ENCODE measurements at places on chromosomes 4 and X.

DNA sequence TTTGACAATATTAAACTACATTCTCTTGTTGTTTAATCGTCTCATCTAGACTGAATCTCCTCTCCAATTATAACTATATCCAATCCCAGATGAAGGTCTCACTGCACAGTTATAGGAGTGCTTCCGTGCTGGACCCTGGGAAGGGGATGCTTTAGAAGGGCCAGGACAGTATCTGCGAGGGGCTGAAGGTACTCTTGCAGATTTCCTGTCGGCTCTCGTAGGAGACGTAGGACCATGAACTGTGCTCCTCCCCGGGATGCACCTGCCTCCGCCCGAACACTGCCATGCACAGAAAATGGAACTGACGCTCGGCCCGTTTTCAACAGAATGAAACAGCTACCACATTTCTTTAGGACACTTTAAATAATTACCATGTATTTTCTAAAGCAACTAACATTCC, 39.4 kb downstream of the FAT1 start:
- no peak for DNase-seq

DNA sequence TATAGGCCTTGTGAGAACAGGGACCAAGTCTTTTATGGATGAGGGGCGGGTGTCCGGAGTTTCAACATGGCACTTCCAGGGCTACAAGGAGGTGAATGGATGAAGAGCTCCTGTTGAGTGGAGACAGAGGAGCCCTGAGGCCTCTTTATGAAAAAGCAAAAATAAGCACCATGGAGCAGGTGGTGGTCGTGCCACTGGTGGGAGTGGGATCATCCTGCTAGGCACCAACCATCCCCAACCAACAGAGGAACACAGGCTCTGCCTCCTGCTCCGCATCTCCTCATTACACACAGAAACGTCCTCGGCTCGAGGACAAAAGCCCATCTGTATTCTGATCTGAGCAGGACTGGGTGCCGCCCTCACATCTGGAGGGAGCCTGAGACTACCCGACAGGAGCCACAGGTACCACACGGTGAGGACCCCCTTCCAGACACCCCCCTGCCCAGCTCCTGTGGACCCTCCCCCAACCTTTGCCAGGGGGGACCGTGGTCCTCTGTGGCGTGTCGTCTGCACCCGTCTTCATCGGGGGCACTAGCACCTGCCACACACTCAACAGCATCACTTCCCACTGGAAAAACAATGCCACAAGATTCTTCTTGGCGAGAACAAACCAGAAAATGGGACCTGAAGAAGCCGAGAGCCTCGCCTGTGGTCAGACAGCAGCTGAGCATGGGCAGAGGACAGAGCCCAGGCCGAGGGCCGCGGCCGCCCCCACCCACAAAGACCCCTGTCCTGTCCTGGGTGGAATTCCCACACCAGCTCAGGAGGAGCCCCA, 3.9 kb upstream of the PDE6B start:
- DNase-seq = no peak

- DNase-seq = peak; percentile 59
Measured at GRCh38 chr4:157014621-157015591, 43.3 kb upstream of the PDGFC start.

GRCh38 chr4:106062452-106062875, 167.2 kb downstream of the NPNT start:
- DNase-seq = no peak

DNA sequence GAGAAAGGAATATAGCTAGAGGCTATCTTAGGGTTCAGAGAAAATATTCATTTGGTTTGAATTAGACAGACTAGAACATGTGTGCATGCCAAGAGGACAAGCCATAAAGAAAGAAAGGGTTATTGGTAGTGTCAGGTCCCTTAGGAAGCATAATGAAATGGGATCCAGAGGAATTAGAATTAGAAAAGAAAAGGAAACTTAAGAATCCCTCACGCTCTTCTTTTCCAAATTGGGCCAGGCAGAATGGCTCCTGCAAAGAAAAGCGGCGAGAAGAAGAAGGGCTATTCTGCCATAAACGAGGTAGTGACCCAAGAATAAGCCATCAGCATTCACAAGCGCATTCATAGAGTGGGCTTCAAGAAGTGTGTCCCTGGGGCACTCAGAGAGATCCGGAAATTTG, 4.9 kb upstream of the ABCG2 start:
- DNase-seq = no peak

GRCh38 chrX:110280954-110281353, 36.9 kb downstream of the AMMECR1 start:
- peak; percentile 85 for DNase-seq

DNA sequence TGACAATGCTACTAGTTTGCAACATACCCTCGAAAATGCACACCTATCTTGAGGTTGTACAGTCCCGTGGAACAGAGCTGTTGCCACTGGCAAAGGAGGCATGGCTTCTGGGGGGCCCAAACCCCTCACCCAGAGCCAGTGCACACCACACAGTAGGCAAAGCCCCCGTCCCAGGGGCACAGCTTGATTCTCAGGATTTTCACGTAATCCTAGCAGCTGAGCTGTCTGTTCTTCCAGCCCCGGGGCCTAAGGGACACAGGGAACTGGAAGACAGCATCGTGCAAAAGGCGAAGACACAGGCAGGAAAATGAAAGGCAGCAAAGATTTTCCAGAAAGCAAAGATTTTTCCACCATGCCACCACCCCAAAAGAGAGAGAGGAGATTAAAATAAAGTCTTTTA, 77.2 kb downstream of the JAKMIP1 start:
- DNase-seq = no peak

DNA sequence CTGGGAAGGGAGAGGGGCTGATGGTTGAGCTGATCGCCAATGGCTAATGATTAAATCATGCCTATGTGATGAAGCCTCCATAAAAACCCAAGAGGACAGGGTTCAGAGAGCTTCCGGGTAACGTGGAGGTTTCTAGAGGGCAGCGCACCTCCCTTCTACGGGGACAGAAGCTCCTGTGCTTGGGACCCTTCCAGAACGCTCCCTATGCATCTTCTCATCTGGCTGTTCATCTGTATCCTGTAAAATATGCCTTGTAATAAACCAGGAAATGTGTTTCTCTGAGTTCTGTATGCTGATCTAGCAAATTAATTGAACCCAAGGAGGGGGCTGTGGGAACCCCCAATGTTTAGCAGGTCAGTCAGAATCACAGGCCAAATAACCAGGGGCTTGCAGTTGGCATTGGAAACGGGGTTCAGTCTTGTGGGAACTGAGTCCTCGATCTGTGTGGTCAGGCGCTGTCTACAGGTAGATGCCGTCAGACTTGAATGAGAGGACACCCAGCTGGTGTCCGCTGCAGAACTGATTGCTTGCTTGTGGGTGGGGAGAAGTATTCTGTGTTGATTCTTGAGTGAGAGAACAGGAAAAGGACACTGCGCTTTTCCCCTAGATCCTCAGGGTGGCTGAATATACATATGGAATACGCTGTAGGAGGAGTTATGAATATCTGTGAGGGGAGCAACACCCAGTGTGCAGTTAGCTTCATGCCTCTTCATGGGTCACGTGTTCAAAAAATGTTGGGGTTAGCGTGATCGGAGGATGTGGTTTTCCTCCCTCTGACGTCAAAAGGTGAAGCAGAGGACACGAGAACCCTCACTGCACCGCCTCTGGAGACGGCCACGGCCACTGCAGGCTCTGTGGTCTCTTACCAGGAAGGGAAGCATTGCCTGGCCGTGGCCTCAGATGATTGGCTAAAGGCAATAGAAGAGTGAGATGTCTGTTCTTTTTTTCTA, 29.2 kb downstream of the HTT-AS start:
- no peak for DNase-seq

- DNase-seq = no peak
Measured at GRCh38 chr4:144090744-144091143, 49.8 kb downstream of the GYPA start.

DNA sequence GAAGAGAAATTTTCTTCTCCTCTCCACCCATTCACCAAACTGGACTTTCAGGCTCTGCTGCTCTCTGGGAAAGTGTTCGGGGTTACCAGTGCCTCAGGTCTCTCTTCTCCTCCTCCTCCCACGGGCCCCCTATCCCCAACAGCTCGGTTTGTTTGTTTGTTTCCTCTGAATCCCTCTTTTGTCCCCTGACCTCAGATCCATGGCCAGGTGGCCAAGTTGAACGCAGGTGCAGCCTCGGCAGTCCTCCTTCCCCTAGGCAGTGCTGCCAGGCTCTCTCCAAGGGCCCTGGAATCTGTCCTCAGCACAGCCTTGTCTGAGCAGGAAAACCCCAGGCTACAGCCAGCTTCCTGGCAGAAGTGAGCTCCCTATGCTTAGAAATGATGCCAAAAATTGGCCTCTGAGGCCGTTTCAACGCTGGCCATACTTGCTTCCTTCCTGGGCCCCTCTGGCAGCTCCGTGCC, 60.0 kb downstream of the FHDC1 start:
- DNase-seq = no peak

- DNase-seq = no peak
Measured at GRCh38 chrX:71118985-71119535, 664 bp downstream of the MED12 start.

DNA sequence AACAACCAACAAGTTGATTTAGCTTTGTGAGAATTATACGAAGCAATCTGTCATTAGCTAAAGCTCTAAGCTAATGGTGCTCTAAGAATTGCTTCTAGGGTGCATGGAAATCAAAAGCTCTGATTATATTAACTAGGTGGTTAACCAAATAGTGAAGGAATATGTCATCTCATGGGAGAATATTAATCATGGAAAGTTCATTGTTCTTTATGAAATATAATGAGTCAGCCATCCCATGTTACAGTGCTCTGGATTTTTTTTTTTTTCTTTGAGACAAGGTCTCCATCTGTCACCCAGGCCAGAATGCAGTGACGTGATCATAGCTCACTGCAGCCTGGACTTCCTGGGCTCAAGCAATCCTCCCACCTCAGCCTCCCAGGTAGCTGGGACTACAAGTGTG, 10.5 kb downstream of the DCAF8L2 start:
- DNase-seq = no peak

DNA sequence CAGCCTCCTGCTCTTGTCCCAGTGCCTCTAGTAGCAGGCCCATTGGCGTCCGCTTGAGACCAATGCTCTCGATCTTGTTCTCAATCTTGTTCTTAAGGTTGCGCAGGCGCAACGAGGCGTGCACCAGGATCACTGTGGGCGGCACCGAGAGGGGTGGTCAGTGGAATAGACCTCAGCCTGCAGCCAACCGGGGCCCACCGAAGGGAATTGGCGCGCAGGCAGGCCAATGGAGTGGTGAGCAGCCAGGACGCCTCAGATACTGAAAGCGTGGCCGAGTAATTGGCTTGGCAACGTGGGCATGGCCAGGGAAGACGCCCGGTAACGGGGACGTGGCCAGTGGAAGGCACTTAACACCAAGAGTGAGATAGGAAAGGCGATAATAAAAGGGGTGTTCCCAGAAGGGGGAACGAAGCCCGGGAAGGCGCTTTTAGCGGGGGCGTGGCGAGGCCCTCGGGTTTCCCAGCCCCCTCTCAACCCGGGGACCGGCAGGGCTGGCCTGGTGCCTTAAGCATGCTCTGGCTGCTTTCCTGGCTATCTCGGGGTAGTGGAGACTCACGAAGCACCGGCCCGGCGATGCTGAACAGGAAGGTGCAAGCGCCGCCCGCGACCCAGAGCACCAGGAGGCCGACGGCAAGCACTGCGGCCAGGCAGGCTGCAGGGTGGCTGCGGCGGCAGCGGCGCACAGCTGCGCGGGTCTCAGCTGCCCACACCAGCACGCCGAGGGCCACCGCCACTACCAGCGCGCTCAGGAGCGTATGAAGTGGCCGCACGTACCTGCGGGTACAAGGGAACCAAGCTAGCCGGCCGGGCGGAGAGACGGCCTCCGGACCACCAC, 1.7 kb downstream of the PRAF2 start:
- DNase-seq = peak; percentile 22

- DNase-seq = no peak
Measured at GRCh38 chr4:76492055-76492454, 57.0 kb downstream of the SHROOM3 start.

- DNase-seq = no peak
Measured at GRCh38 chr4:53161051-53161786, 204.6 kb downstream of the SCFD2 start.

- DNase-seq = no peak
Measured at GRCh38 chr4:10089346-10089745, 27.3 kb downstream of the WDR1 start.

GRCh38 chr4:2583517-2583916, 47.1 kb downstream of the FAM193A start:
- DNase-seq = peak; percentile 1

DNA sequence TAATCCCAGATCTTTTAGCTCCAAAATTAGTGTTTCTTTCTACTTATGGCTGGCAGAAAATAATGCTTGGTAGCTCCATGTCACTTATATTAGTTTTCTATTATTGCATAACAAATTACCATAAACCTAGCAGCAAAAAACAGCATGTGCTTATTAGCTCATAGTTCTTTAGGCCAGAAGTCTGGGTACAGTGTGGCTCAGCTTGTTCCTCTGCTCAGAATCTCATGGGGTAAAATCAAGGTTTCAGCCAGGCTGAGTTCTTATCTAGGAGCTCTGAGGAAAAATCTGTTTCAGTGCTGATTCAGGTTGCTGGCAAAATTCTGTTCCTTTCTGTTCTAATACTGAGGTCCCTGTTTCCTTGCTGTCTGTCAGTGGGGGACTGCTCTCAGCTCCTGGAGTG, 101.1 kb downstream of the CT47B1 start:
- DNase-seq = no peak
